ENCODE measurements at places on chromosomes 11 and 22.

- DNase-seq, result no peak
Measured at GRCh38 chr22:24323233-24323632, 52.6 kb downstream of the SPECC1L start.

GRCh38 chr11:11304550-11304949 lies 48.5 kb downstream of the CSNK2A3 start:
- no peak for DNase-seq

DNA sequence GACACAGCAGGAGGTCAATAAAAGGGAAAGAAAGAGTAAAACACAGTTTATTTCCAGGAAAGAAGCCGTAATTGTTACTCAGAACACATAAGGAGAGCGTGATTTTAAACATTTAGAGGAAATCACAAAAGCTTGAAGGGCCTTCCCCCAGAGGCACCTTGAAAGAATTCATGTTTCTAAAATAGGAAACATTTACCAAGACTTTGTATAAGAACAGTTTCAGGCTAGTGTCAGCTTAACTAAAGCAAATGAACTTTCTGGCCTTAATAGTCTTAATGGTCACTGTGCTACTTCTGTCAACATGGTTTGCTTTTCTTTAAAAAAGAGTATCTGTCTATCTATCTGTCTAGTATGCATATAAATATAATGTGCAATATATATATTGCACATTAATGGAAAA lies 208.8 kb downstream of the CNTN5 start:
- no peak for DNase-seq

GRCh38 chr11:128564642-128565245 lies 22.6 kb downstream of the ETS1 start:
- no peak for DNase-seq

- no peak for DNase-seq
Measured at GRCh38 chr11:134853992-134854991, 442.2 kb upstream of the B3GAT1 start.

DNA sequence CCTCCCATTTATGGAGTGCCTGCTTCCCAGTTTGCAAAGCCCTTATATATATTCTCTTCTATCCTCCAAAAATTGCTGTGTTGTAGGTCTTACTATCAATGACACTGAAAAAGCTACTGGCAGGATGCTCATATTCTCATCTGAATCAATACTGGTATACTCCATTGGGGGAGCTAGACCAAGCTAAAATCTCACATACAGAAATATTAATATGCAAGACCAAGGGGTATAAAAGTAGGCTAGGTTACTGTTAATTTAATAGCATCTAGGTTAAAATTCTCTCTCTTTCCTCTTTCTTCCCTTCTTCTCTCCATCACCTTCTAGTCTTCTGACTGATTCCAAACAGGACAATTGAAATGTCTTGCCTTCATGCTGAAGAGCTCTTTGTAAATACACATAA lies 17.1 kb upstream of the BDNF start:
- DNase-seq, result no peak

GRCh38 chr11:11142430-11142829 lies 210.6 kb downstream of the CSNK2A3 start:
- DNase-seq, result no peak

DNA sequence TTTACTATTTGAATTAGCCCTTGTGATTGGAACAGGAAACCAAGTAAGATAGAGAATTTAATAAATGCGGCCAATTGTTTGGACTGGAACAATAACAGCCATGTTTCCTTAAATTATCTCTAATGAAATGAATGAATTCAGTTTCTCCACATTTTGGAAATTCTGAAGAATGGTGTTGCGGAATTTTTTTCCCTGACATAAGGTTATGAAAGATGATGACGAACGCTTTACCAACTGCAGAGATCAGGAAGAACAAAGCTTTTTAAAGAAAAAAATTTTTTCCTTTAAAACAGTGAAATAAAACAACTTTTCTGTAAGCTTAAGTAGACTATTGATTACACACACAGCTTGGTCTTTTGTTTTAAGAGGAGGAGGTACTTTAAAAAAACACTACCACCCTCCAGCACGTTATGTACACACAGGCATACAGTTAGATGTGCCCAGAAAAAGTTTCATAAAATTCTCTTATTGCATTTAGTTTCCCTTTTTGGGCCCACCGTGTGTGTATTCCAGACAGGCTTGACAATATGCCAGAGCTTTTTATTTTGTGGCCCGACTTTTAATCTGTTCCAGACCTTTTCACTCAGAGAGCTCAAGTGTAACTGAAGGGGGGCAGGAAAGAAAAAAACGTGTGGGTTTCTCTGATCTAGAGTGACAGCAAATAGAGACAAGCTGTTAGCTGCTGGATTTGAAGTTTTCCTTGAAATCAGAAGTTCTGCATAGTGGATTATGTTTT lies 77.3 kb downstream of the YAP1 start:
- no peak for DNase-seq

GRCh38 chr11:118705111-118705741 lies 25.8 kb upstream of the TREH start:
- DNase-seq, result no peak

DNA sequence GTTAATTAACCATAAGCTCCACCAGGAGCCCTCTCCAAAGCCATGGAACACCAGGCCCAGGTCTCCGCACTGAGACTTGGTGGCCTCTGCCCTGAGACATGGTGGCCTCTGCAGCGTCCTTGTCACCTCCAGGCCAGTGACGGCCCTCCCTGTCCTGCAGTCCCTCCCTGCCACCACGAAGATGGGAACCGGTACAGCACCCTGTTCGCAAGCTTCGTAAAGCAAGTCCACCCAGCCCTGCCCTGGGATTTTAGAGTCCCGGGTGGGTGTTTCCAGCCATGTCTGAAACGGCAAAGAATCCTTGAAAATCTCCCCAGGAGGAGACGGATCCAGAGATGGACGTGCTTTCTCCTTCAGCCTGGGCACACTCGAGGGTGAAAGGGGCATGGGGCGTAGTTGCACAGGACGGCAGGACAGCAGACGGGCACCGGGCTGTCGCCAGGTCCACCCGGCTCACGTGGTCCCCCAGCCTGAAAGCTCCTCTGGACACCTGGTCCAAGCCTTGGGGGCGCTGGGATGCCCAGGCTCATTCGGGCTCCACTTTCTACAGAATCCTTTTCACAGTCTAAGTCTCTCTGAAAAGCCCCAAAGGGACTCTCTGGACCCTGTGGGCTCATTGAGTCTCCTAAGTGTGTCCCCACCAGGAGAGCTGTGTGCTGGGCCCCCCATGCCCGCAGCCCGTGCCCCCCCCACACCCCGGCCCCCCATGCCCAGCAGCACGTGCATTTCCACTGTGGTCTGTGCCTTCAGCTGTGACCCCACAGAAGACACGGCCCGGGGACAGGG lies 456.2 kb downstream of the BRD1 start:
- no peak for DNase-seq

DNA sequence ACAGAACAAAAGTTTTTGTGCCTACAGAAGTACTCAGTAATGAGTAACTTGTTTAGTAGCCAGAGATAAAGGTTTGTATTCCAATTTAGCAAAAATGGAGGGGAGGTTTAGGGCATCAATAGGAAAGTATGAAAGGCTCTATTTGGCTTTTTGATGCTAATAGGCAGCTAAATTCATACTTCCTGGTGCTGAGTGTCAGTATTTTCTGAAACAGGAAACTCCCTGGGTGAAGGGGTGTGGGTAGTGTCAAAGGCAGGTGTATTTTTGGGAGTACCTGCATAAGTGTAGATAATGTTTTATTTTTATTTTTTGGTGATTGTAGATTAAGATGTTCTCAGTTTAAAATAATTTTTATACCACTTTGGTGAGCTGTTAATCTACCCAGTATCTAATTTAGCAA lies 29.3 kb upstream of the MMP7 start:
- peak; percentile 67 for DNase-seq

DNA sequence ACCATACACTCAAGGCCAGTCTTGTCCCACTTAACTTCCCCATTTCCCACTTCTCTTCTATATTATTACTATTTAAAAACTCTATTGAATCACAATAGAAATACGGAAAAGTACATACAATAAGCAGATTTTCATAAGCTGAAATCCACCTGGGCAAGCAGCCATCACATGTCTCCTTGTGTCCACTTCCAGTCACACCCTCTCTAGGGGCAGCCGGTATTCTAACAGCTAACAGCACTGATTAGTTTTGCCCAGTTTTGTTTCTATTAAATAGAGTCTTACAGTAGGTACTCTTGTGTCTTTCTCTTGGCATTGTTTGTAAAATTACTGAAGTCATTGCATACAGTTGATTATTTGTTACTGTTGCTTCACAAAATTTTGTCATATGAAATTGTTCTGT lies 37.8 kb downstream of the PPP6R3 start:
- peak; percentile 49 for DNase-seq

- no peak for DNase-seq
Measured at GRCh38 chr11:113570906-113571305, 95.7 kb upstream of the DRD2 start.

GRCh38 chr11:120714438-120714837 lies 202.9 kb downstream of the GRIK4 start:
- no peak for DNase-seq

DNA sequence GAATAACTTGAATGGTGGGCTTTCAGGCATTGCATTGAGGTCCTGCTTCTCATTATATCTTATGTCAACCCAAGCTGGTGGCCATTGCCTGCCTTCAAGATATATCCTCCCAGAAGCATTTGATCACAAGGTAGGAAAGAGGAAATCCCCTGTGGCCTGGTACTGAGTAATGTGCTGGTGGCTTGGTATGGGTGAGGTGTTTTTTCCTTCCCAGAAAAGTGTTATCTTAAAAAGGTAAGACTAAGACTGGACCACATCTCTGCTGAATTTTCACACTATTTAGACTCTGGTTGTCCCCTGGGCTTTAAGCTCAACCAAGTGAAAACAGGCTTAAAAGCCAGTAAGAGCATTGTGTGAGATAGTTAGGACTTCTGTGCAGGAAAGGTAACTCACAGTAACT lies 3.7 kb downstream of the INSC start:
- DNase-seq, result no peak

DNA sequence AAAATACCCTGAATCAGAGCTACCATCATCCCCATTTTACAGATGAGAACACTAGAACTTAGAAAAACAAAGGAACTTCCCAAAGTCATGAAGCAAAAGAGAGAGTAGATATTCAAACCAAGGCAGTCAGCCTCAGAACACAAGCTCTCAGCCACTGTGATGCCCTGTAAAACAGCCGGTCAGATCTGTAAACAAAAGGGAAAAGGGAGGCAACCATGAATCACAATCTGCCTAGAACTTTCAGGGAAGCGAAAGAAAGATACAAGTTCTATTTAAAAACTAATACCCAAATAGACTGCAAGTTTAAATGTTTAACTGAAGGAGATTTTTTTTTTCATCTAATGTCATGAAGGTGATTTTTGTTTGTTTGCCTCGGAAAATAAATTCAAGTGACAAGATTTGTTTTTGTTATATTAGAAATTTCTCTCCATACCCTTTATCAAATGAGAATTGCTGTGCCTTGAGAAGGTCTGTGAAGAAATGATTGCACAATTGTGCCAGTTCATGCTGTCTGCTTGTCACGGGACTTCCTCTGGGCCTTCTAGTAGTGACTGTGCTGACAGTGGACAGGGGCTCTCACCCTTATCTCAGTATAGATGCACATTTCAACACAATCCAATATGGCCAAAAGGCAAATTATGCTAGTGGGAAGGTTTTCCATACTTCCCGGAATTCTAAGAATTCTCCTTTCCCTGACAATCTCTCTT lies 11.7 kb downstream of the SAA1 start:
- no peak for DNase-seq

- no peak for DNase-seq
Measured at GRCh38 chr11:65776196-65776595, 4.6 kb downstream of the AP5B1 start.

DNA sequence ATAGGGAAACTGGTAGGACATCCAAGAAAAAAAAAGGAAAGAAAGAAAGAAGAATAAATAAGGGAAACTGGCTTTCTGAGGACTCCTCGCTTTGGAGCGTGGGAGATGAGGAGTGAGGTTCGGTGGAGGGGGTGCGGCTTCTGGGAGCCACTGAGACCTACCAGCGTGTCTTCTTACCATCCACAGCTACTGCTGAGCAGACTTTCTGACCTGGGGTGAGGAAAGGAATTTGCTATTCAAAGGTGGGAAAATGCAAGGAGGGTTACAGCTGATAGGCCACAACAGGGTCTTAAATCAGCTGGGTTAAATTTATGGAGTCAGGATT lies 488 bp upstream of the SELENOM start:
- DNase-seq, result no peak

DNA sequence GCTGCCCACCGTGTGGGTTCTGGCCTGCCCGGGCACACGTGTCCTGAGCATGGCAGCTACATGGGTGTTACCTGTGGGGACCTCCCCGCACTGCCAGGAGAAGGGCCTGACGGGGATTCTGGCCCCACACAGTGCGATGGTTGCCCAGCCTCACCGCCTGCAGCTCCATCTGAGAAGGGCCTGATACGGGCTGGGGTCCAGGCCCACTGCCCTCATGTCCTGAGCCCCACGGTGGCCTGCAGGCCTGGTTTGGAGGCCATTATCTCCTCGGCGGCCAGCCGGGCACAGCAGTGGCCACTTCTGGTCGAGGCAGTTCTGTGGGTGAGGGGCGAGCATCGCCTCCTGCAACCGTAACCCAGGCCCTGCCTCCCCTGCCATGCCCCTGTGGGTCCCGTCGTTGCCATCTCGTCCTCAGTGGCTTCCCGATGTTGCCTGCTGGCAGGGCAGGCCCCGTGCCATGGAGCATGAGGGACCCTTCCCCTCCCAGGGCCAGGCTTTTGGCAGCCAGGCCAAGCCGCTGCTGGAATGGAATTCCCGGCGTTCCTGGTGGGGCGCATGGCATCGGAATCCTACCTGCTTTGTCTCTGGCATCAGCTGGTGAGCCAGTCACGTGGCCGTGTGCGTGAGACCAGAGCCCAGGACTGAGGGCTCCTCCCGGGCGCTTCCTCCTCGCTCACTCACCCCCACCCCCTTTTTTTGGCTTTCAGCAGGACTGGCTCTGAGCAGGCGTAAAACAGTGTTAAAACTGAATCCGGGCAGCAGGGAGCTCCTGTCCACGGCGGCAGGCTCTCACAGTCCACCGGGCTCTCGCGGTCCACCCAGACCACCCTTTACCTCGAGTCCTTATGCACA lies 71.9 kb upstream of the PPARA start:
- DNase-seq, result no peak

GRCh38 chr11:132077416-132077815 lies 707.0 kb downstream of the NTM start:
- no peak for DNase-seq

- DNase-seq, result no peak
Measured at GRCh38 chr22:49788504-49788903, 39.2 kb downstream of the BRD1 start.

GRCh38 chr11:130999086-130999485 lies 82.8 kb upstream of the SNX19 start:
- no peak for DNase-seq

- no peak for DNase-seq
Measured at GRCh38 chr22:29679316-29679715, 40.5 kb upstream of the CABP7 start.

All from Karpas-422 (cell line).